ENCODE measurements at places on chromosomes 12 and 14.

DNA sequence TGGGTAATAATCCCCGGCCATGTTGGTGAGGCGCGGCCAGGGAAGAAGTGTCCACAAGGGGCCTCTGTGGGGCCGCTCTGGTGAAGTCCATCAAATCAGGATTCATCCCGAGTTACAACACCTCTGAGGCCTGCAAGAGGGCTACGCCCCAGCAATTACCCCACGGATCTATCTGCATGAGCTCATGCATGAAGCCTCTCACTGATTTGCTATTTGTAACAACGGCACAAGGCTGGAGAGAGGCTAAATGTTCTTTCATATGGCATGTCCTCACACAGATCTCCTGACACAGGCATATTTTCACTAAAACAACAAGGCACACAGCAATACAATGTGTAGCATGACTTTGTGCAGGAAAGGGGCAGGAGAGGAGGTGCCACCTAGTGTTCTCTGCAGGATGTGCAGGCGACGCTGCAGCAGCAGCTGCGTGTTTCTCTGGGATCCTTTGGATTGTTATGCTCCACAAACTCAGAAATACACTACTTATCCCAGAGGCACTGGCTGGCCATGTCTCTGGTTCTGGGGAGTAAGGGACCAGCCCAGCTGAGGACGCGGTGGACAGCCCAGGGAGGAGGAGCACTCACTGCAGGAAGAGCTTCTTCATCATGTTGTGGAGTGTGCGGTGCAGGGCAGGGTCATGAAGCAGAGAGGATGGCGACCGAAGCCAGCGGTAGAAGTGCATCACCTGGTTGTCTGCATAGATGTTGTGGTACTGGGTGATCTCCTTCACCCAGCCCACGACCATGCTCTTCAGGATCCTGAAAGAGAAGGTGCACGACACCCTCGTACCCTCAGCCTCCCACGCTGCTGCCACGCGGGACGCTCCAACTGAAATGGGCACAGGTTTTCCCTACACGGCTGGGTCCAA is 20.2 kb downstream of the P2RX2 start:
- DNase-seq: peak; percentile 53

DNA sequence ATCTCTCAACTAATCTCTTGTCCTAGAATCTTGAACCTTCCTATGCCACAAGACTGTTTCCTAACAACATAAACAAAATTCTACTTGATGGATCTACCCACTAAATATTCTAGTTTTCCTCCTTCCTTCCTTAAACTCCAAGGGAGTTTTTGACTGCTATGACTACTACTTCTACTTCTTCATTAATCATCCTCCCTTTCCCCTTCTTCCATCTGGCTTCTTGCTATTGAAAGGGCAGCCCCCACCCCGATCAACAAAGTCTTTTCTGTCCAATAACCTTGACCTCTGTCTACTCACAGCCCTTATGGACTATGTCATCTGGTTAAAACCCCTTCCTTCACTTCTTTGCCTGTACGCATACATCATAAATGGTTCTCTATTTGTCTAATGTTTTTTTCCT is 5.6 kb downstream of the LTA4H start:
- DNase-seq: no peak

- peak; percentile 78 for DNase-seq
Measured at GRCh38 chr12:41956353-41956752, 188.3 kb downstream of the GXYLT1 start.

- DNase-seq: no peak
Measured at GRCh38 chr14:47676315-47676617, 861 bp upstream of the MDGA2 start.

DNA sequence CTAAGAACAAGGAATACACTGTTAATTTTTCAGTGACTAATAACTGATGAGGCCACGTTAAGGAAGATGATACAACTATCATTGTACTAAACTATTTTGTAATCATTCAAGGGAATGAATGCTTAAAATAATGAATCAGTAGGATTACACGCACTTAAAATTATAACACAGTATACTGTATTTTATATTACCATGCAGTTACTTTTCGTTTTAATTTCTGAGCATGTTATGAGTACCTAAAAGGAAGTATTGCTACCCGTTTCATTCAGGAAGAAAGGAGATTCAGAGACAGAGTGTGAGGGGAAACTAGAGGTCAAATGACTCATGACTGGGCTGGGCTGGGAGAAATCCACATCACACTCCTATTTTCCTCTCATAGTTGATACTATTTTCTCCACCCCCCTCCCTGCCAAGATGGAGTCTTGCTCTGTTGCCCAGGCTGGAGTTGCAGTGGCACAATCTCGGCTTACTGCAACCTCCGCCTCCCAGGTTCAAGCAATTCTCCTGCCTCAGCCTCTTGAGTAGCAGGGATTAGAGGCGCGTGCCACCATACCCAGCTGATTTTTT is 202.0 kb downstream of the PPM1H start:
- DNase-seq: no peak

- DNase-seq: peak; percentile 74
Measured at GRCh38 chr12:55931780-55932550, 1.0 kb downstream of the DGKA start.
